ENCODE measurements at places on chromosomes 4 and X. TPM values are rescaled to one million over a fixed set of nuclear protein-coding genes. Genes with fewer than 3 reads are reported as not detected.

DNA sequence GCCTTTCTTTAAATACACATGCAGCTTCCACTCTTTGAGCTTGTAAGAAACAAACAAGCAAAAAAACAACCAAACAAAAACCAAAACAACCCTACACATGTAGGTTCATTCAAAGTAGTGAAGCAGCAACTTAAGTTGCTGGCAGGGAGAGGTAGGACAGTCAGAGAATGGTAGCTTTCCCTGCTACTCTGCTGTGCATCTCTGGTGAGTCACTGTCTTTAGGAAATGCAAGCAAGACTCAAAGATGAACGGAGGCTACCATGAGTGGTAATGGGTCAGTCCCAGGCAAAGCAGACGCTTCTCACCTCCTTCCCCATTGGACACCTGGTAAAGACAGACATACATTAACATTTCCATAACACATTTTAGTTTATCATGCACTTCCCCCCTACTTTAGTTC is 43.2 kb downstream of the PGRMC2 start:
- H3K27me3 ChIP-seq = peaks cover 2% of the 10 kb centered on the region
- H3K36me3 ChIP-seq = no peaks in the 10 kb centered on the region
- H3K4me1 ChIP-seq = no peaks in the 10 kb centered on the region
- no peak overlapping the region for H3K4me3 ChIP-seq

DNA sequence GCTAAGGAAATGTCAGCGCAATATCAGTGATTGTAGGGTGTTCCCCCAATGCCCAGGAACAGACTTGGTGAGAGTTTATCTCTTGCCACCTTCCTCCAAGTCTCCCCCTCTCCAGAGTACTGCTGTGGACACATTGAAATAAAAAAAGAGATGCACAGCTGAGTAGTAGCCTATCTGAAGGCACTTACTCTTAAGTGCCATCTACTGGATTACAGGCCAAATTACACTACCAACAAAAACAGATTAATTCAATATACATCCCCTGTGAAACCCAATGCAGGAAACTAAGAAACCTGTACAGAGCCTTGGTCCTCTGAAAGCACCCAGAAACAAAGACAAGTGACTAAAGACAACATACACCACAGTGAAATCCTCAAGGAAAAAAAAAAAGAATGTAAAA is 460.3 kb downstream of the ZIC3 start:
- H3K4me3 ChIP-seq = no peak overlapping the region
- no peak for DNase-seq
- no peaks in the 10 kb centered on the region for H3K4me1 ChIP-seq
- H3K27me3 ChIP-seq = no peaks in the 10 kb centered on the region
- H3K36me3 ChIP-seq = no peaks in the 10 kb centered on the region
- no peak overlapping the region for H3K27ac ChIP-seq

DNA sequence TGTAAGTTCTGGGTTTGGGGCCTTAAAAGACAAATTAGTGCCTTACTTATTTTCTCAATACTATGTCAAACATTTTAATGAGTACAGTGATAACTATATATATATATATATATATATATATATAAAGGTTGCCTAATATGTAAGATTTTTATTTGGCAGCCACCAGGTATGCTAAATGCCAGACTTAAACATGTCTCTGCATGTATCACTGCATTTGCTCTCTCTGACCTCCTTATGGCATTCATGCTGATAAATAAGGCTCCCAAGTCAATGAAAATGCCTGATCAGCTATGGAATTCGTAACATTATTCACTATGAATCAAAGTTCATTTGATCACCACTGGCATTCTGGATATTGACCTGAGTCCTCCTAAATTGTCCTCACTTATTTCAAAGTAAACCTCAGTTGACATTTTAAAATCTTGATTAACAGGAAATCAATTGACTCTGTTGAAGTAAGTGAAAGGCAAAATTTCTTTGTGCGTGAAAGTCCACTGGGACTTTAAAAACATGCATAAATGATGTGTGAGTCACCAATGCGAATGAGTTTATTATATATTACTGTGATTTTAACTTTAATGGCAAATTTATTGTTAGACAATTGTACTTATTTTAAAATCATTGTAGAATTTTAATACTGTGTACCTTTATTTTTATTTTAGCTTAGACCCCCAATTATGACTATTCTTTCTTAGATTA is 29.2 kb upstream of the AREG start:
- H3K27me3 ChIP-seq = peaks cover 8% of the 10 kb centered on the region
- H3K4me3 ChIP-seq = no peak overlapping the region
- no peak overlapping the region for H3K27ac ChIP-seq
- no peak for DNase-seq
- no peaks in the 10 kb centered on the region for H3K4me1 ChIP-seq

GRCh38 chrX:105263801-105264200 is 43.3 kb upstream of the TEX13A start:
- H3K4me1 ChIP-seq = no peaks in the 10 kb centered on the region
- H3K36me3 ChIP-seq = no peaks in the 10 kb centered on the region
- H3K27me3 ChIP-seq = no peaks in the 10 kb centered on the region
- H3K4me3 ChIP-seq = no peak overlapping the region
- DNase-seq = no peak

- H3K4me3 ChIP-seq = no peak overlapping the region
- no peaks in the 10 kb centered on the region for H3K27me3 ChIP-seq
- H3K27ac ChIP-seq = no peak overlapping the region
- no peaks in the 10 kb centered on the region for H3K4me1 ChIP-seq
- H3K36me3 ChIP-seq = no peaks in the 10 kb centered on the region
These were observed 184.4 kb upstream of the CXorf66 start for GRCh38 chrX:140149761-140150160.

DNA sequence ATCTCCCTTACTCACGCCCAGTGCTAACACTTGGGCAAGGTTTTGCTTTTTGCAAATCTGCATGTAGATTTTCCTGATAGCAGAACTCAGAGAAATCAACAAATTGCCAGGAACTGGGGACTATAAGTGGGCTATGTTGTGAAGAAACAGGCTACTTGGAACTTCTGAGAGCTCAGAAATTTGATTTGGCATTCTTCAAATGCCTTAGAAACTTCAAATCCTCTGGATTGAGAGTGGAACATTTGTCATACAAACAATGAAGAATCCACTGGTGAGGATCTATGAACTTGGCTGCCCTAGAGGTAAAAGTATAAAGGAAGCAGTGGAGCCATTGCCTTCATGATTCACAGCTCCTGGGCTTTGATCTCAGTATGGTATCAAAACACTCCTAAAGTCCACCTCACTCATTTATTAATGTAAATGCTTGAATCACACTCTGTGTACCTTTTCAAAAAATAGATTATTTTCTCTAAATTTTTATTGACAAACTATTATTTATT is 126.0 kb downstream of the GLRA3 start:
- H3K4me3 ChIP-seq = no peak overlapping the region
- no peaks in the 10 kb centered on the region for H3K4me1 ChIP-seq
- DNase-seq = no peak
- H3K27me3 ChIP-seq = no peaks in the 10 kb centered on the region
- H3K27ac ChIP-seq = no peak overlapping the region
- no peaks in the 10 kb centered on the region for H3K36me3 ChIP-seq

DNA sequence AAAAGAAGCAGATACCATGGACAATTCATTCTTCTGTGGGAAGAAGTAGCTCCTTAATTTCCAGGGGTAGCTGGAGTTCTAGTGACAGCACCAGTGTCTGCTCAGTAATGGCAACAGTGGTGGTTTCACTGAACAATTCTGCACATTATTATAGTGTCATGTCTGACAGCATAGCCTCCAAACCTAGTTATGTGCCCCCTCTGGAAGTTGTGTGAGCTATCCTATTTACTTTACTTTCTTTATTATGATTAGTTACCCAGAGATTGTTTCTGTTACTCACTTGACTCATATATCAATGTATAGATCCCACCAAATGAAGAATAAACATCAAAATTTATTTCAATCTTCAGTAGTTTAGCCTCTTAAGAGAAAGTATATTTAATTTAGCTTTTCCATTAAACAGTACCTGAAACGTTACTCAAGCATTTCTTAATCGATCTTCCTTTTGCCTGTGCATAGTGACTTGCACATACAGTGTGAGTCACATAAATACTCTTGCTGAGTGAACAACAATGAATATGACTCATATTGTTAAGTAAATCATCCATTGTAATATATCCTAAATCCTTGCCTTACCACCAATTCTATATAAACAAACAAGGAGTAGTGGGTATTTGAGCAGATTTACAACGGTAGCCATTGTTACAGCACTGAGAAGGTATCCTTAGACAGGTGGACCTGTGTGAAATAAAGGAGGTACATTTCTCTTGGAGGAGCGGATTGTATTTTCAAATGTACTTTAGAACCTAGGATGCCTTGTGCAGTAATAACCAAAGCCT is 534.7 kb downstream of the ANKRD50 start:
- no peaks in the 10 kb centered on the region for H3K4me1 ChIP-seq
- H3K36me3 ChIP-seq = no peaks in the 10 kb centered on the region
- H3K27me3 ChIP-seq = no peaks in the 10 kb centered on the region
- H3K27ac ChIP-seq = no peak overlapping the region
- H3K4me3 ChIP-seq = no peak overlapping the region
- no peak for DNase-seq

ARHGEF38 gene
- total RNA-seq = not detected

GYPE gene
- not detected for total RNA-seq

INTS6L gene
- 30.6 TPM for total RNA-seq

TCP11X2 gene
- not detected for total RNA-seq

All from activated CD4-positive, alpha-beta T cell treated with anti-CD3 and anti-CD28 coated beads, Interleukin-2, amount 10 ng/mL, durations not matched to agents 24 days and 14 days (primary cell).